Thyroid gland (tissue), 4 donors: ENCODE measurements at places on chromosomes 6 and 20. TPM values are rescaled to one million over a fixed set of nuclear protein-coding genes. Genes with fewer than 3 reads are reported as not detected.

DNA sequence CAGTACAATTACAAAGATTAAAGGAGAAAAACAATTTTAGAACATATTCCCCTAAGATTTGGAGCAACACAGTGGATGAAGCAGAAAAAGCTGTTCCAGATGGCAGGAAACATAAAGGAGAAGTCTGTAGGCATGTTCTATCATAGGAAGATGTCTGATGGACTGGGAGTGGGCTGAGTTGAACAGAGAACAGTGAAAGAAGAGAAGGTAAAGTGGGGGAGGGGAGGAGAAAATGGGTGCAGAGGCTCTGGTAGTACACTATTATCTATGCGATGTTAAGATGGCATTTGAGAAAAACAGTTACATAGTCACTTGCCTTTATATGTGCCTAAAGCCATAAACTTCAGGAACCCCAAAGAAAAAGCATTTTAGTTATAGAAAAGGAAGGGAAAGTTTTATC, 4.2 kb upstream of the PHIP start:
- no peaks in the 10 kb centered on the region for H3K4me1 ChIP-seq
- no peak overlapping the region for H3K27ac ChIP-seq
- no peak overlapping the region for H3K4me3 ChIP-seq
- H3K27me3 ChIP-seq = no peaks in the 10 kb centered on the region
- H3K36me3 ChIP-seq = no peaks in the 10 kb centered on the region

DNA sequence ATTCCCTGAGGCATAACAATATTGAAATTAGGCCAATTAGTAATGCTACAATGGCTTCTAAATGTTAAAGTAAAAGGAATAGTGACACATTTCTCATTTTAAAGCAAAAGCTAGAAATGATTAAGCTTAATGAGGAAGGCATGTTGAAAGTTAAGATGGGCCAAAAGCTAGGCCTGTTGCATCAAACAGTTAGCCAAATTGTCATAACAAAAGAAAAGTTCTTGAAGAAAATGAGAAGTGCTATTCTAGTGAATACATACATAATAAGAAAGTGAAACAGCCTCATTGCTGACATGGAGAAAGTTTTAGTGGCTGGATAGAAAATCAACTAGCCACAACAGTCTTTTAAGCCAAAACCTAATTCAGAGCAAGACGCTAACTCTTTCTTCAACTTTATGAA, 12.9 kb downstream of the OR2A4 start:
- no peak overlapping the region for H3K27ac ChIP-seq
- no peak for DNase-seq
- no peak overlapping the region for H3K4me3 ChIP-seq
- H3K27me3 ChIP-seq = no peaks in the 10 kb centered on the region
- H3K4me1 ChIP-seq = no peaks in the 10 kb centered on the region

DNA sequence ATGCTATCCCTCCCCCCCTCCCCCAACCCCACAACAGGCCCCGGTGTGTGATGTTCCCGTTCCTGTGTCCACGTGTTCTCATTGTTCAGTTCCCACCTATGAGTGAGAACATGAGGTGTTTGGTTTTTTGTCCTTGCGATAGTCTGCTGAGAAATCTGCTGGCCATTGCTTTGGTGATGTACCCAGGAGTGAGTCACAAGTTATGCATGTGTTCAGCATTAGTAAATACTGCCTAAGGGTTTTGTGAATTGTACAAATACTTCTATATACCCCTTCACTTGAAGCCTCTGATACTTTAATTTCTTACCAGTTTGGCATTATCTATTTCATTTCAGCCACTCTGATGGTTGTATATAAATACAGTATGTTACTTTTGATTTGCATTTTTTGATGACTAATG, 711.3 kb upstream of the GJE1 start:
- no peaks in the 10 kb centered on the region for H3K27me3 ChIP-seq
- no peaks in the 10 kb centered on the region for H3K36me3 ChIP-seq
- H3K4me3 ChIP-seq = no peak overlapping the region
- DNase-seq = no peak

GRCh38 chr6:109124219-109124618, 28.9 kb downstream of the CEP57L1 start:
- no peaks in the 10 kb centered on the region for H3K36me3 ChIP-seq
- H3K27me3 ChIP-seq = no peaks in the 10 kb centered on the region
- no peak overlapping the region for H3K4me3 ChIP-seq
- H3K4me1 ChIP-seq = peaks cover 20% of the 10 kb centered on the region
- no peak overlapping the region for H3K27ac ChIP-seq
- no peak for DNase-seq

Gene LPA
- total RNA-seq = 0.45 TPM
